ENCODE measurements at places on chromosomes 16 and 17.

DNA sequence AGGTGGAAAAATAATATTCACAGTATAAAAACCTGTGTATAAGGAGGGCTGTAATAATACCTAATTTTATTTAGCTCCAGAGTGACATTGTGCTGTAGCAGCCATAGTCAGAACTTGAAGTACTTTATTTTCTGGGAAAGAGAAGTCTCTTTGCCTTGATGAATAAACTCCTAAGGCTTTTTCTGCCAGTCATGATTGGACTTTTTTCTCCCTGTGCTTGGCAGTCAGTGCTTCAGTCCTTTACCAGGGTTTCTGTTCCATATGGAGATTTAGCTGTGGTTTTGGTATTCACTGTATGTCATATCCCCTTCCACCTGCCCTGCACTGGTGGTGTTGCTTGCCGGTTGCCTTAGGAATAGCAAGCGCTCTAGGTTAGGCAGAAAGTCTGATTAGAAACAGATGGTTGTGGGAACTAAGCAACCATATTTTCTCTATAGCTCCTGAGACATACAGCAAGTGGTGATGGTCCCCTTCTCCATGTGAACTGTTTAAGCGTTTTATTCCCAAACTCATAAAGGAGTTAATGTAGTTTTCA, 24.7 kb downstream of the DDX42 start:
- DNase-seq = no peak

- no peak for DNase-seq
Observed at GRCh38 chr17:61597607-61598006, 6.6 kb upstream of the NACA2 start.

- DNase-seq = no peak
Observed at GRCh38 chr17:43438626-43439025, 39.8 kb downstream of the ARL4D start.

DNA sequence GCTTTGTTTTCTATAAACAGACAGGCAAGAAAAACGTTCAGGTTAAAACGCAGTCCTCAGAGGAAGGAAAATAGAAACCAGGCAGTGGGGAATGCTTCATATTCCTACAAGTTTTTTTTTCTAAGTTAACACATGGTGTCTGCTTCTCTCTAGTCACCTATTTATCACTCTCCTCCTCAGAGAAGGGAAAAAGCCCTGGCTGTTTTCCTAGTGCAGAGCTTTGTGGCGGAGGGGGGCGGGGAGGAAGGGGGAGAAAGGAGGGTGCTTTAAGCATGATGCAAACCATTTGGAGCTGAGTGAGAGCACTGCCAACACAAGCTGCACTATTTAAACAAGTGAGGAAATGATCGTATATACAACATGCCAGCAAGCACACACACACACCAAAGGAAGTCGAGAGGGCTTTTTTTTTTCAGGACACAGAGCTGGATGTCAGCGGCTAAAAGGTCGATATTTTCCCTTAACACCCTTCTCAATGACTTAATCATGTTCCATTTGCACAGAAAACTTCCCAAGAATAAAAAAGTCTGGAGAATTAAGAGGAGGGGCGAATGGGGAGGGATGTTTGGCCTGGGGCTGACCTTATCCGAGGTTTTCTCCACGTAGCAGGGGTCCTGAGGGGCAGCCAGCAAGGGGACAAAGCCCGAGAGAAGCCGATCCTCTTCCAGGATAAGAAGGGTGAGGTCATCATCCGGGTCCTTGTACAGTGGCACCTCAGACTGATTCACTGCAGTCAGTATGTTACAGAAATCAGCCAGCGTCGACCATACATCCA, 117.4 kb downstream of the HIC1 start:
- no peak for DNase-seq

DNA sequence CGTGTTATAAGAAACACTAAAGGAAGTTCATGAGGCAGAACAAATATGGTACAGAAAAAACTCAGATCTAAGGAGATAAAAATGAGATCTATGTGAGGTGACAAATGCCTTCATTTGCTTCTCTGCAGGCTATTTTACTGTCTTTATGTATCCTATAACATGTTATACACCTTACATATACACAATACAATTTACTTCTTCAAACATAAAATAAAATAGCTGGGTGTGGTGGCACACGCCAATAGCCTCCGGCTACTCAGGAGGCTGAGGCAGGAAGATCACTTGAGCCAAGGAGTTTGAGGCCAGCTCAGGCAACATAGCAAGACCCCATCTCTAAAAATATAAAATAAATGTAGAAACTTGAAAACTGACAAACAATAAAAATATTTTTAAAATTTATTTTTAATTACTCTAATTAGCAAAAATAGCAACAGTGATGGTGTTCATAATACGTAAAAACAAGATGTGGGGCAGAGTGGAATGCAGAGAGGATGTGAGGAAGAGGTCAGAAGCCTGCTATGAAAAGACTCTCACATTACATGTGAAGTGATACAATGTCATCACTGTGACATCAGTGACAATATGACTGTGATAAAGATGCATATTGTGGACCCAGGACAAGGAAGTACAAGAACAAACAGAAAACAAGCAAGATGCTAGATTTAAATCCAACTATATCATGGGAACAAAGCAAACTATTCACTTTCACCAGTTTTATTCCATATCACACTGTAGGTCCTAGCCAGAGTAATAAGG, 31.0 kb downstream of the VPS53 start:
- DNase-seq = no peak

- no peak for DNase-seq
Observed at GRCh38 chr17:13592427-13592826, 9.3 kb downstream of the HS3ST3A1 start.

DNA sequence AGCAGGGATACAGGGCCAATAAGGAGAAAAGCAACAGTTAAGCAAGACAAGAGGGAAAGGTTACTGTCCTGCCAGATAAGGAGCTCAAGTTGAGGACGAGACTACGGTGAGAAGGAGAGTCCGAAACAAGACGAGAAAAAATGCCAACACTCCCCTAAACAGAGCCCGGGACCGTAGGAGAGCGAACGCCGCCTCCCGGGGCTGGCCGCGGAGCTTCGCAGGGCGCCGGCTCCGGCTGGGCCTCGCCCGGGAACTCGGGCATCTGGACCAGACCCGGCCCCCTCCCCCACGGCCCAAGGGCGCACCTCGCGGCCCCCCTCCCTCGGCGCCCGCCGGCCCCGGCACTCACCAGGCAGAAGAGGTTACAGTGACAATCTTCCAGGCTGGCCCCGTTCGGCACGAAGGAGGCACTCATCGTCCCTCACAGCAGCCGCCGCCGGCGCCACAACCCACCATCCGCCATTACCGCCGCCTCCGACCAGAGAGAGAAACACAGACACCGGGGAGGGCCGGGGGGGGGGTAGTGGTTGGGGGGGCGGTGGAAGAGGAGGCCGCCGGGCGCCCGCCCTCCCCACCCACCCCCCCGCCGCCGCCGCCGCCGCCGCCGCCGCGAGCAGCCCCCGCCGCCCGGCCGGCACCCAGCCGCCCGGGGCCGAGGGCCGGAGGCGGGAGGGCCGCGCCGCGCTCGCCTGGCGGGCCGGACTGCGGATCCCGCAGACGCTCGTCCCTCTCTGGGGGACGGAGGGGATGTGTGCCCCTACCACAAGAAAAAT, at the start of gene MED13:
Gene MED13 (minus strand): TSS at position 488 of the 773 bp plus-strand sequence. CDS start 73 bp downstream, at position 415.
- peak; percentile 66 for DNase-seq

DNA sequence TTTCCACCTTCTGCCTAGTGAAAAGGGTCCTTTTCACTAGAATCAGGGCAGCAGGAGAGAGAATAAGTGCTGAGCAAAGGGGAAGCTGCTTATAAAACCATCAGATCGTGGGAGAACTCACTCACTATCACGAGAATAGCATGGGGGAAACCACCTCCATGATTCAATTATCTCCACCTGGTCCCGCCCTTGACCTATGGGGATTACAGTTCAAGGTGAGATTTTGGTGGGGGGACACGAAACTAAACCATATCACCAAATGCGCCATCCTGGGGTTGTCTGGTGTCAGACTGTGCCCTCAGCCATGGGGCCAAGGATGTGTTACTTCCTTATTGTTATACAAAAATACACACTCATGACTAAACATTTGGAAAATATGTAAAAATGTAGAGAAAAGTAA, 10.4 kb upstream of the KATNB1 start:
- DNase-seq = no peak

DNA sequence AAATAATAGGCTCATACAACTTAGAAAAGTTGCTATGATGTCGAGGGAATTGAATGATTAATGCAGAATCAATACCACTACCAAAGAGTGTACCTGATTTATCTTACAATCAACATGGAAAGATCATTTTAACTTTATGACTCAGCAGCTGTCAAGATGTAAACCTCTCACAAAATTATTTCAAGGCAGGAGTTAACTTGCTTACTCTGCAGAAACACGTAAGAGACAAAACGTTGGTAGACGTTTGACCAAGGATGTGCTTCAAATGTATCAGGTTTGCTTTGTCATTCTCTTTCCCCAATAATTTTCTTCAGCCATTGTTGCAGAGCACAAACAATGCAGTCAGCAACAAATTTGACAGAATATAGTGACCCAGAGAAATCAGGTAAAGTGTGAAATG, 415.8 kb upstream of the KIF2B start:
- no peak for DNase-seq

DNA sequence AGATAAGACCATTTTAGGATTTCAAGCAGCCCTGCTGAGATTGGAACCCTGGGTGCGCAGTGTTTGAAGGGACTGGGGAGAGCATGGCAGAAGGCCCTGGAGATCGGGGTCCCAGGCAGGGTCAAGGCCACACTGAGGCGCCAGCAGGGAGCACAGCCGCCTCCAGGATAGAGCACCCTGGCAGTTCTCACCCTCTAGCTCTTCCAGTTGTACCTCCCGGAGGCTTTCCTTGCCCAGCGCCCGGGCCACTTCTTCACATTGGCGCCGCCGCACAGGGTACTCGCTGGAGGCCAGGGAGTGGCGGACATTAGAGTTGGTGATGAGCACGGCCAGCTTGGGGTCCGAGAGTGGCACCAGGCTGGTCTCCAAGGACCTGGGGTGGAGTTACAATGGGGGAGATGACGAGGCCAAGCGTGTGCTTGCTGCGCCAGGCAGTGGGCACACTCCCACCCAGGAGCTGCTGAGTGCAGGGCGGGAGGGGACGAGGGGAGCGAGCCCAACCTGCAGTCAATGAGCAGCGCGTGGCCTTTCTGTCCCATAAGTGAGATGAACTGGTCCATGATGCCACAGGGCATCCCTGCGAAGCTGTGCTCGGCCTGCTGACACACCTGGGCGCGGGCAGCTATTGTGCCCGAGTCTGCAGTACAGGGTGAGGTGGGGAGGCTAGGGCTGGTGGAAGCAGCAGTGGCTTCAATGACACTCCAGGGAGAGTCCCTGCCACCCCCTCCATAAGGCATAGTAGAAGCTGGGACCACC, 2.3 kb downstream of the GALK1 start:
- no peak for DNase-seq

- DNase-seq = no peak
Observed at GRCh38 chr16:55657616-55658015, 1.8 kb downstream of the SLC6A2 start.

DNA sequence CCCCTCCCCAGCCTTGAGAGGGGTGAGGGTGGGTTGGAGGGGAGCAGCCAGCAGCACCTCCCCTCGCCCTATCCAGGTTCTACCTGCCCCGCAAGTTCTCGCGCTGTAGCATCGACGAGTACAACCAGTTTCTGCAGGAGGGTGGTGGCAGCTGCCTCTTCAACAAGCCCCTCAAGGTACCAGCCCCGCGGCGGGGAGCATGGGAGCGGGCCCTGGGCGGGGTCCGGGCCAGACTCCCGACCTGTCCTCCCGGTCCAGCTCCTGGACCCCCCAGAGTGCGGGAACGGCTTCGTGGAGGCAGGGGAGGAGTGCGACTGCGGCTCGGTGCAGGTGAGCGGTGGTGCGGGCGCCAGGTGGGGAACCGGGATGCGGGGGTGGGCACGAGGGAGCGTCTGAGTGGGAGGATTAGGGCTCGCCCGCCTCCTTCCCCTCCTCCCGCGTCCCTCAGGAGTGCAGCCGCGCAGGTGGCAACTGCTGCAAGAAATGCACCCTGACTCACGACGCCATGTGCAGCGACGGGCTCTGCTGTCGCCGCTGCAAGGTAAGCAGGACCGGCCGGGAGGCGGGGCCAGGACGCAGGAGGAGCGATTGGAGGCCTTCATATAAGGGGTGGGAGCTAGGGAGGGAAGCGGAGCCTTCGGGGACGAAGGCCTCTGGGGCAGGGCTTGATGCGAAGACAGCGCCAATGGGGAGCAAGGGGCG, 16.5 kb downstream of the ADAM11 start:
- DNase-seq = peak; percentile 99

- peak; percentile 59 for DNase-seq
Observed at GRCh38 chr17:48024149-48025039, 13.2 kb downstream of the COPZ2 start.

- DNase-seq = no peak
Observed at GRCh38 chr16:23650674-23651416, 9.6 kb downstream of the DCTN5 start.

DNA sequence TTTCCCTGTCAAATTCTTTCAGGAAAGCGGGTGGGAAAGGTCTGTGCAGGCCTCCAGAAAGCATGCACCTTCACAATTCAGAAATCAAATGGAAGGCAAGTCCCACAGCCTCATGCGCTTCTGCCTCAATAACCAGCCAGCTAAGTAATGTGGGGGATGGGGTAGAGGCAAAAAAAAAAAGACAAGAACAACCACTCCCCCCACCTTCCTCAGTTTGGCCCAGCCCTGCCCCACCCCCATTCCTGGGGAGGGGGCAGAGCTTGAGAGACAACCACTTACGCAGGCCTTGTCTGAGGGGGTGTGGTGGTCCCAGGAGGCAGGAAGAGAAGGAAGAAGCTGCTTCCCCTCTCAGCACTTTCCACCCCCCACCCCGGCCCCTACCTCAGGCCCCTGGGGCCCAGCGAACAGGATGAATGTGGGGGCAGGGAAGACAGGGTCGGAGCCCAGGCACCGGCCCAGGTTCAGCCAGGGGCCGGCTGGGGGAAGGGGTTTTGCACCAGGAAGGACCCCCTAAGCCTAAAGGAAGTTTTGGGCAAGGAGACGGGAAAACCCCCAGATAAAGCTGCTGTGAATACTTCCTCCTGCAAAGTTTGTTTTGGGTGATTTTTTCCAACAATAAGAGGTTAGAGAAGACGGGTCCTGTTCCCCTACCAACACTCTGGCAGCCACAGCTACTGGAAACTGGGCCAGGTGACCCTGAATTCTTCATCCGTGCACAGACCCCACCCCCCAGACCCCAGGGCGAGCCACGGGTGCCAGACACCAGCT, 1.2 kb downstream of the JUP start:
- no peak for DNase-seq

Measured in stimulated activated CD8-positive, alpha-beta memory T cell treated with anti-CD3 and anti-CD28 coated beads, Interleukin-4, amount 100 ng/mL, for 48 hours (primary cell).